ENCODE measurements at places on chromosomes 5 and 9. TPM values are rescaled to one million over a fixed set of nuclear protein-coding genes. Genes with fewer than 3 reads are reported as not detected.

Gene NRARP
- 9.3 TPM for total RNA-seq

GRCh38 chr5:74787424-74787823, 20.4 kb downstream of the NSA2 start:
- no peaks in the 10 kb centered on the region for H3K27me3 ChIP-seq
- H3K4me3 ChIP-seq: no peak overlapping the region
- H3K27ac ChIP-seq: no peak overlapping the region
- H3K36me3 ChIP-seq: no peaks in the 10 kb centered on the region

Gene LCN1
- total RNA-seq: not detected

GRCh38 chr5:60382716-60383115, 317.2 kb downstream of the DEPDC1B start:
- no peaks in the 10 kb centered on the region for H3K4me1 ChIP-seq
- DNase-seq: no peak
- no peak overlapping the region for H3K4me3 ChIP-seq
- no peak overlapping the region for H3K27ac ChIP-seq
- H3K36me3 ChIP-seq: no peaks in the 10 kb centered on the region

- H3K4me1 ChIP-seq: peaks cover 36% of the 10 kb centered on the region
- H3K27me3 ChIP-seq: peaks cover 25% of the 10 kb centered on the region
- peaks cover 3% of the 10 kb centered on the region for H3K36me3 ChIP-seq
Measured at GRCh38 chr5:76715736-76716455, at the start of gene F2R. F2R (plus strand) TSS chr5:76716126; CDS start chr5:76716308, 182 bp downstream.

Gene CDH18
- not detected for total RNA-seq

- no peak overlapping the region for H3K27ac ChIP-seq
- no peak overlapping the region for H3K4me3 ChIP-seq
- no peaks in the 10 kb centered on the region for H3K4me1 ChIP-seq
- peaks cover 2% of the 10 kb centered on the region for H3K27me3 ChIP-seq
- no peaks in the 10 kb centered on the region for H3K36me3 ChIP-seq
Measured at GRCh38 chr5:135446206-135446605, 942 bp downstream of the DCANP1 start.

DNA sequence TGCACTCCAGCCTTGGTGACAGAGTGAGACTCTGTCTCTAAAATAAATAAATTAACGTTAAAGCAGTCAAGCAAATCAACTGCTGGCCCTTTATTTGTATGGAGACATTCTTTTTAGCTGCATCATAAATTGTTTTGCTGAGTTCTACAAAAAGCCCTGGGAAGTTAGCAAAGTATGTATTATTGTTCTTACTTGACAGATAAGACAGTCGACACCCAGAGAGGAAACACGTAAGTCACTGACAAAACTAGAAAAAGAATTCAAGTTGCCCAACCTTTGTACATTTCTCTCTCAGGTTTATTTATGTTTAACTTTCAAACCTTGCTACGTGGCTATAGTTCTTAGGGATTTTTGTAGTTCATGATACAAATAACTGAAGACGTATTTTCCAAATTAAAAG, 40.4 kb upstream of the MACIR start:
- DNase-seq: no peak
- peaks cover 4% of the 10 kb centered on the region for H3K4me1 ChIP-seq
- H3K27me3 ChIP-seq: no peaks in the 10 kb centered on the region
- no peak overlapping the region for H3K27ac ChIP-seq
- no peak overlapping the region for H3K4me3 ChIP-seq

Gene FAM13B
- total RNA-seq: 20.3 TPM

- no peak overlapping the region for H3K27ac ChIP-seq
- H3K4me1 ChIP-seq: peaks cover 4% of the 10 kb centered on the region
- DNase-seq: no peak
- no peaks in the 10 kb centered on the region for H3K36me3 ChIP-seq
- H3K27me3 ChIP-seq: no peaks in the 10 kb centered on the region
Measured at GRCh38 chr5:67301285-67301903, 104.8 kb upstream of the CD180 start.

- H3K27me3 ChIP-seq: no peaks in the 10 kb centered on the region
- no peaks in the 10 kb centered on the region for H3K4me1 ChIP-seq
- no peak overlapping the region for H3K27ac ChIP-seq
- DNase-seq: no peak
- no peaks in the 10 kb centered on the region for H3K36me3 ChIP-seq
Measured at GRCh38 chr9:12934545-12935272, 159.9 kb downstream of the LURAP1L start.

DNA sequence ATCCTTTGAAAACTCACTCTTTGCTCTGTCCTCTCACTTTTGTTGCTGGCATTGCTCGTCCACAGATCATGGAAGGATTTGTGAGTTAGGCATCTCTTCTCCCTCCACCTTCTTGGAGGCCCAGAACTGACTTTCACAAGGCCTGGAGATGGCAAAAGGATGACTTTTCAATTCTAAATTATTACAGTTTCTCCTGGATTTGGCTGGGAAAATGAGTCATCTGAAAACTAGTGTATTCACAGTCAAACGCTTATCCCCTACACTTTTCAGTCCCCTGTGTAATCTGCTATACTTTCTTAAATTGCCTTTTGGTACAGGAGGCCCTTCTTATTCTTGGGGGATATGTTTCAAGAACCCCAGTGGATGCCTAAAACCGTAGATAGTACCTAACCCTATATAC, 35.6 kb downstream of the ADRA1B start:
- no peak for DNase-seq
- H3K36me3 ChIP-seq: no peaks in the 10 kb centered on the region
- peaks cover 2% of the 10 kb centered on the region for H3K27me3 ChIP-seq
- H3K4me1 ChIP-seq: no peaks in the 10 kb centered on the region
- no peak overlapping the region for H3K4me3 ChIP-seq
- H3K27ac ChIP-seq: no peak overlapping the region

GRCh38 chr5:144328494-144328893, 157.8 kb downstream of the KCTD16 start:
- no peaks in the 10 kb centered on the region for H3K4me1 ChIP-seq
- no peak overlapping the region for H3K4me3 ChIP-seq
- no peak for DNase-seq
- no peaks in the 10 kb centered on the region for H3K27me3 ChIP-seq
- H3K36me3 ChIP-seq: no peaks in the 10 kb centered on the region
- H3K27ac ChIP-seq: no peak overlapping the region

All from activated T-helper 2 cell treated with anti-CD3 and anti-CD28 coated beads, Interferon-gamma antibody, Interleukin-2, Interleukin-4, amounts not matched to agents 10 μg/mL and 5 μg/mL and 100 μg/mL, durations not matched to agents 14 hours and 24 hours and 36 hours (primary cell).